Ovary (tissue), 10 donors: ENCODE measurements at places on chromosomes 12 and 14. TPM values are rescaled to one million over a fixed set of nuclear protein-coding genes. Genes with fewer than 3 reads are reported as not detected.

The MLF2 gene
- total RNA-seq, result 64.1 TPM

The USP44 gene
- total RNA-seq, result 4.1 TPM

The FSCB gene
- total RNA-seq, result 0.15 TPM

The ACVRL1 gene
- 5.7 TPM for total RNA-seq

The GDF3 gene
- total RNA-seq, result 0.23 TPM

The CLEC4D gene
- total RNA-seq, result not detected

The SCNN1A gene
- 32.3 TPM for total RNA-seq

The FGF23 gene
- not detected for total RNA-seq
